Right lung (tissue), 10 donors: ENCODE measurements at places on chromosomes 1 and 21. TPM values are rescaled to one million over a fixed set of nuclear protein-coding genes. Genes with fewer than 3 reads are reported as not detected.
A peak's percentile ranks its signal among the peaks of the same experiment; 100 is the strongest.

FNDC5 gene
- polyA plus RNA-seq, result 11.0 TPM

- no peak for DNase-seq
Measured at GRCh38 chr1:211606332-211606913, 27.5 kb upstream of the SLC30A1 start.

- DNase-seq, result no peak
Measured at GRCh38 chr1:35080171-35080854, 1.1 kb downstream of the ZMYM1 start.

ATP5PO gene
- polyA plus RNA-seq, result 277 TPM

DNA sequence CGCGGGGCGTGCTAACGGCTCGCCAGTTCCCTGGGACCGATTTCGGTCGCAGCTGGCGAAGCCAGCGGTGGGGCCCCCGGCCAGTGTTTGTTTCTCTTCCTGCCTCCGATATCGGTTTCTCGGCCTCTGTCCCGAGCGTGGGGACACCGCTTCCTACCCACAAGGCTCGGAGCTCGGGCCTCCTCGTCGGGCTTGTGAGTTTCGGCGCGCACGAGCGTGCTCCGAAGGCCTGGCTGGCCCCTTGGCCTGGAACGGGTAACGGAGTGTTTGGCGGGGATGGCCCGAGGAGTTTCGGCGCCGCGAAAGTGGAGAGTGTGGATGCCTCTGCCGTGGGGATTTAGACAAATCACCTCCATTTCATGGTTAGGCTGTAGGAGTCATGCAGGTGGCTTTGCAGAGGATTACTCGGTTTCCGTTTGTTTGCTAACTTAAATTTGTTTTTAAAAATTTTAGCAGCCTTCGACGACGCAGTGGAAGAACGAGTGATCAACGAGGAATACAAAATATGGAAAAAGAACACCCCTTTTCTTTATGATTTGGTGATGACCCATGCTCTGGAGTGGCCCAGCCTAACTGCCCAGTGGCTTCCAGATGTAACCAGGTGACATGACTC lies 559 bp downstream of the RBBP4 start:
- no peak for DNase-seq

GRCh38 chr1:17188217-17188616 lies 16.7 kb upstream of the PADI1 start:
- DNase-seq, result no peak

DNA sequence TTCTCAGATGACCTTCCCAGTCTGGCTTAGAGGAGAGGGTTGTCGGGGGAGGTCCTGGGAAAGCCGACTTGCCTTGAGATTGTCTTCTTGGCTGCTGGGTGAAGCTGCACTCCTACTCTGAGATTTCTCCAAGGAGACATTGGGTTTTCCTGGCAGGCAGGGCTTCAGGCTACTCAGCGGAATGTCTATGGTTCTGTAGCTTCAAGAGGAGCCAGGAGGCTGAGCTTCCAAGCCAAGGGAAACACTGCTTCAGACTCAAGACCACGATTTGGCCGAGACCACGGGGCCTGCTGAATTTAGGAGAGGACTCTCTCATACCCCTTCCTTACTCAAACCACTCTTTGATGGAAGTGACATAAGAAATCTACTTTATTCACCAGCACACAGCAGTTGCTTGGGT lies 67.8 kb downstream of the NTMT2 start:
- no peak for DNase-seq

DNA sequence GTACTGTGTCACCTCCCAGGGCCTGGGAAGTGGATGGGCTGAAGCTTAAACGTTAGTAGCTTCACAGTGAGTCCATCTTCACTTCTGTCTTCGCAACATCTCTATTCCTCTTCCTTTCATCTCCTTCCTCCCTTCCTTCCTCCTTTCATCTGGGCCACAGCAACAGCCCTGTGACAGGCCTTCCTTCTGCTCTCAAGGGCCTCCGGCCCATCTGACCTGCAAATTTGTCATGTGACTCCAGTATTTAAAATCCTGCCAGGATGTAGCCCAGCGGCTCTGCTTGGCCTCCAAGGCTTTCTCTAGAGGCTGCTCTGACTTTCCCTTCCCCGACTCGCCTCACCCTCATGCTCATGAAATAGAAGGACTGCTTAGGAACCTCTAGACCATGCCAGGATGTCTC lies 10.9 kb upstream of the BATF3 start:
- no peak for DNase-seq

ATP5PB gene
- 290 TPM for polyA plus RNA-seq

- no peak for DNase-seq
Measured at GRCh38 chr1:18304151-18304869, 176.4 kb upstream of the KLHDC7A start.

DNA sequence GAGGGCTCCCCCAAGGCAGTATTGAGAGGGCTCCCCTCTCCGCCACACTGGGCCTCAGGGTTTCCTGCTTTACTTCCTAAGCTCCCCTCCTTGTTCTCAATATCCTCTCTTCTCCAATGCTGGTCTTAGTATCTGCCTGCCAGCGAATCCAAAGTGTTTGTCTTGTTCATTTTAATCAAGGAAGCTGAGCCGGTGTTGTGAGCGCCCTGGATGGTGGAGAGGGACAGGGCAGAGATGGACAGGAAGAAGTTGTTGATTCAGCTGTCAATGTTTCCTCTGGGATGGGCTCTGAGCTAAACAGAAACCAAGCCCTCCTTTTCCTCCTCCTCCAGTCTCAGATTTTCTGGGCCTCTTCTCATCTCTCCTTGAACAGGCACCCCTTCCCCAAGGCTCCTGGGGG lies 5.4 kb downstream of the OLFML3 start:
- no peak for DNase-seq

DNA sequence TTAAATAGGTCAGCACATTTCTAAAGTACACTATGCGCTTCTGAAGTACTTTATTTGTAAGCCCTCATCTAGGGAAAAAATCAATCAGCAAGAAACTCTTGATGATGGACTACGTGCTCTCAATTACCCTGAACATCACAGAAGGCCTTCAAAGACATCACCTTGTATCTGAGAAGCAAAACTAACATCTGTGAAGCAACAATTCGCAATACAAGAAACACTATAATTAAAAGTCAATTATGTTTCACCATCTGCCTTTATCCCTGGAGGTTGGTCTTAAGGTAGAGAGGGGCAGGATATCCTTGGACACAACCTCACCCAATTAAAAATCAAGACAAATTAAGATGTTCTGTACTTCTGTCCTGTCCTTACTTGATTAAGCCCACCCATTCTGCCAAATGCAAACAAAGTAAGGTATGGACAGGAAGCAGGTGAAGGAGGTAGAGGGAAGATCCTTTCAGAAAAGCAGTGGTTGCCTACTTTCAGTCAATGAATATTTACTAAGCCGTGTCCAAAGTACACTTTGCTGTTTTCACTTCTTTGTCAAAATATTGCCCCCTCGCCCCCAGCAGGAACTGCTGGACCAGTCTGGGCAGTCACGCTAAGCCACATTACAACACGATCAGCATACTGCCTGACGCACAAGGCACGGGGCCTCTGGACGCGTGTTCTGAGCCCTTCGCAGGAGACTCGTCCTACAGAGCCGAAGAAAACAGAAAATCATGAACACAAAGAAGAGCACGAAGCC lies 887 bp downstream of the SLC19A2 start:
- peak; percentile 60 for DNase-seq

GRCh38 chr1:110673197-110673701 lies 1.5 kb downstream of the KCNA3 start:
- DNase-seq, result no peak

DNA sequence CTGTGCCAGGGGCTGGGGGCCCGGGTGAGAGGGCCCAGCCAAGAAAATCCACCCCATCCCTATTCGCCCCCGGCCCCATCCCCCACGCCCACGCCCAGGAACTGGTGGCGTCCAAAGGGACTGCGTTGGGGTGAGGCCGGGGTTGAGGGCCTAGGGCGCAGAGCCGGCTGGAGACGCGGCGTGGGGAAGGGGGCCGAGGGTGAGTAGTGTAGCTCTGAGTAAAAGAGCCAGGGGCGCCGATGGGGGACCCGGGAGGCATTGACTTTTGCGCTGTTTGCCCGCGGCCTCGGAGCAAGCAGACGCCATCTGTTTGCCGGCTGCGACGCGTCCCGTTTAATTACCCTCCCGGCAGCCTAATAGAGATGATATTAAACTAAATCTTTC lies 3.5 kb upstream of the DMRTA2 start:
- DNase-seq, result no peak

DNA sequence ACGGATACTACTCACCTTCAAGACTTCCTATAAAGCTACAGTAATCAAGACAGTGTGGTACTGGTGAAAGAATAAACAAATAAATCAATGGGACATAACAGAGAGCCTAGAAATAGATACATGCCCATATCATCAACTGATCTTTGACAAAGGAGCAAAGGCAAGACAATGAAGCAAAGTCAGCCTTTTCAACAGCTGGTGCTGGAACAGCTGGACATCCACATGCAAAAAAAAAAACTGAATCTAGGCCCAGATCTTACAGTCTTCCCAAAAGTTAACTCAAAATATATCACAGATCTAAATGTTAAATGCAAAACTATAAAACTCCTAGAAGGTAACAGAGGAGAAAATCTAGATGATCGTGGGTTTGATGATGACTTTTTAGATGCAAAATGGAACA lies 170.3 kb downstream of the MIS18A start:
- DNase-seq, result no peak

KCNN3 gene
- 3.2 TPM for polyA plus RNA-seq

ADAM30 gene
- polyA plus RNA-seq, result not detected

- DNase-seq, result no peak
Measured at GRCh38 chr1:98325646-98326440, 335.7 kb upstream of the SNX7 start.

DNA sequence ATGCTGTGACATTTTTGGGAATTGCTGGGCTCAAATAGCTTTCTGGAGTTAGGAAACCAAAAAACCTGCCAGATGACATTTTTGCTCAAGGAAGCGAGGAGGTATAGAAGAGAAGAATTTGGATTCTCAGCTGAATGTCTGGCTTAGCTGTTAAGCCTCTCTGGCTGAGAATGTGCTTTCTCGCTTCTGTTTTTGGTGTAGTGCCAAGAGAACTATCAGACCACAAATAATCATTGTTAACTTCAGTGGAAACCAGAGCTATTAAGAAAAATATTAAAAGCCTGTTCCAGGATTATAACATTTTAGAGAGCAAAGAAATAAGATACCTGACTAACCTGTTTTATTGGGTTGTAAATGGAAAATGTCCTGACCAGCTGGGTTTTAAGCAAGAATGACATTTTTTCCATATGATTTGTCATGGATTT lies 39.5 kb upstream of the DIPK1A start:
- no peak for DNase-seq

IL24 gene
- polyA plus RNA-seq, result 0.22 TPM

GRCh38 chr1:230120921-230121381 lies 53.9 kb downstream of the GALNT2 start:
- no peak for DNase-seq

DNA sequence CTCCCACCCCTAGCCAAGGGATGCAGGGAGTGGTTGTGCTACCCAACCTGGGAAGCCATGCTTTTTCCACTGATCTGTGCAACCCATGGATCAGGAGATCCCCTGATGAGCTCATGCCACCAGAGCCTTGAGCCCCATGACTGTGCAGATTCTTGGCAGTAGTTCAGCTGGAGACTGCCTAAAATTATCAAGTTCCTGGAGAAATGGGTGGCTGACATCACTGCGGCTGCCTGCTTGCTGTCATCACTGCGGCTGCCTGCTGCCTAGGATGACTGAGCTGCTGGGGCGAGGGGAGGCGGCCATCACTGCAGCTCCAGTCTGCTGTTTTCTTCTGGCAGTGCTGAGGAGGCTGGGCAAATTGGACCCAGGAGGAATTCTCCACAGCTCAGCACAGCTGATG lies 159.2 kb downstream of the AGBL4 start:
- DNase-seq, result no peak
